ENCODE measurements at places on chromosomes 4 and X.
A peak's percentile ranks its signal among the peaks of the same experiment; 100 is the strongest.

DNA sequence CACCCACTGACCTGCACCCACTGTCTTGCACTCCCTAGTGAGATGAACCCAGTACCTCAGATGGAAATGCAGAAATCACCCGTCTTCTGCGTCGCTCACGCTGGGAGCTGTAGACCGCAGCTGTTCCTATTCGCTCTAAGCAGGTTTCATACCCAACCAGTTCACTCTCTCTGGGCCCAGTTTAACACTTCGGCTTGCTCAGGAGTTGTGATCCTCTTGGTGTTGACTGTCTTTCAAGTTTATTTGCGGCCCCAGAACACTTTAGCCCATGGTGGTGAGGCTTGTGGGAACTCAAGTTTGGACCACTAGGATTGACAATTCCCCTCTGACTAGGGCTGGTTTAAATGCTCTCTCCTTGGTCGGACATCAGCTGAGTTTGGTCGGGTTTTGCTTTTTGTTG, 147.0 kb downstream of the DACH2 start:
- DNase-seq = no peak

GRCh38 chrX:65045001-65045400, 68.8 kb upstream of the ZC4H2 start:
- DNase-seq = no peak

- DNase-seq = no peak
These were observed 56.7 kb upstream of the ADGRL3 start for GRCh38 chr4:61143461-61143860.

DNA sequence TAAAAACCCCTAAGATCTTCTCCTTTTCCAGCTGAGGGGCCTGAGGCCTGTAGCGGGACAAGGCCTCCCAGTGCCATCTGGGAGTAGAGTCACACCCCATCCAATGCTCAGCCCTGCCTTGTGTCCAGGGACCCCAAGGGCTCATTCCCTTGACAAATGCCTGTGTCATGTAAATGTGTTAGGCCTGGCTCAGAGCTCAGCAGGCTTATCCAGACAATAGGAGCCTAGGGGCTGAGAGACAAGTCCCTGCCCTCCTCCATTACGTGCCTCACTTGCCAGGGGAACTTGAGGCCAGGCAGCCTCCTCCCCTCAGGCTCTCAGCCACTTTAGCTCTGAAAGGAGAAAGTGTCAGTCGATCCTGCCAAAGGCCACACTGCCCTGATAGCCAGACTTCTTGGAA, 166.8 kb upstream of the MAMLD1 start:
- no peak for DNase-seq

DNA sequence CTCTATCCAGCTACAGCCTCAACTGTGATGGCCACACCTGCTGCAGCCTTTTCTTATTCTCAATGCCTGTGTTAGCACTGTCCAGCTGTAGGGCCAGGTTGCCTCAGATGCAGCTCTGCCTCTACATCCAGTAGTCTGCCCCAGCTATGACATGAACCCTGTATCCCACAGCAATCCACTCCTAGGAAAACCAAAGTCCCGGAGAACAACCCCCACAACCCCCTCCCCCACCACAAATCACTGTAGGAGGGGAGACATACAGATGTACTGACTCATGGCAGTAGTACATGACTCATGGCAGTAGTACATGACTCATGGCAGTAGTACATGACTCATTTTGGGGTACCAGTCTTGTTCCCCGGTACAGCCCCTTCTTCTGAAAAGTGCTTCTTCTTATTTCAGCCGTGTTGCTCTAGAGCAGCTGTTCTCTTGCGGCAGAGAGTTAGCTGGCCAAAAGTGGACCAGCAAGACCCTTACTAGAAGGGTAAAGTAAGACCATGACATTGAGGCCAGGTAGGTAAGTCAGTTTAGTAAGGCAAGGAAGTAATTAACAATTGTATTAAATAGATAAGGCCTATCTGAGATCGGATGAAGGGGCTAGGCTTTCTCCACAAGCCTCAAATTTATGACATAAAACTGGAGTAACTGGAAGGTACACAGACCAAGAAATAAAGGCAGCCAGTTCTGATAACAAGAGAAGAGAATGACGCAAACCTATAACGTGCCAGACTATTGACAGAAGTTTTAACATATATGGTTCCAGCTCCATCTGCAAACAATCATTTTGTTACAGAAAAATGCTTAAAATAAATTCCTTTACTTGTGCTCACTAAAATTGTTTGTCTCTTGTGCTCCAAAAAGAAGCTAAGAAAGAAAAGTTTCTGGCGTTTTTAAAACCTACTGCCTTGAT, 221.4 kb downstream of the TACR3 start:
- DNase-seq = peak; percentile 14

- DNase-seq = no peak
These were observed 105.8 kb downstream of the TBX22 start for GRCh38 chrX:80120335-80120734.

GRCh38 chr4:105215609-105216313, 69.1 kb downstream of the TET2 start:
- DNase-seq = no peak

DNA sequence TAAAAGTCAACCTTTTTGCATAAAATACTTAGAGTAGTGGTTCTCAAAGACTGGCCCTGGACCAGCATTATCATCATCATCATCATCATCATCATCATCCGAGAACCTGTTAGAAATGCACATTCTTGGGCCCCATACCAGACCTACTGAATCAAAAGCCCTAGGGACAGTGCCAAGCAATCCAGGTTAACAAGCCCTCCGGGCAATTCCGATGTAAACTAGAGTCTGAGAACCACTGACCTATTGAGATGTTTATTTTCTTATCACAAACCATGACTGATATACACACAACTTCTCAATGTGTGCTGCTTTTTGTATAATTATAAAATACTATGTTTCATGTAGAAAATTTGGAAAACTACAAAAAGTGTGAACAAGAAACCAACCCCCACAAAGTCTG, 133.4 kb upstream of the GATB start:
- DNase-seq = no peak

GRCh38 chrX:103730796-103731493, 20.2 kb downstream of the TMEM31 start:
- no peak for DNase-seq

GRCh38 chr4:55840956-55841355, 12.5 kb upstream of the EXOC1 start:
- DNase-seq = no peak

- no peak for DNase-seq
These were observed 36.2 kb upstream of the IRS4 start for GRCh38 chrX:108772549-108772948.

DNA sequence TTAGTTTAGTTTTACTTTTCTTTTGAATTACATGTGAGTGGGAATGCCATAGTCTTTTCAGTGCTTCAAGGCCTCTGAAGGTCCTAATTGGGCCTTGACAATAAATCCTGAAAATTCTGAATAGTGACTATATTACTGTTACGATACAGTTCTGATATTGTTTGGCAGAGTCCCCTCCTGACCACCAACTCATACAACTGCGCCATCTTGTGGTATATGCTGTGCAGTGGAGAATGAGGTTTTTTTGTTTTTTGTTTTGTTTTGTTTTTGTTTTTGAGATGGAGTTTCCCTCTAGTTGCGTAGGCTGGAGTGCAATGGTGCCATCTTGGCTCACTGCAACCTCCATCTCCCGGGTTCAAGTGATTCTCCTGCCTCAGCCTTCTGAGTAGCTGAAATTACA, 56.6 kb upstream of the CHRDL1 start:
- no peak for DNase-seq

DNA sequence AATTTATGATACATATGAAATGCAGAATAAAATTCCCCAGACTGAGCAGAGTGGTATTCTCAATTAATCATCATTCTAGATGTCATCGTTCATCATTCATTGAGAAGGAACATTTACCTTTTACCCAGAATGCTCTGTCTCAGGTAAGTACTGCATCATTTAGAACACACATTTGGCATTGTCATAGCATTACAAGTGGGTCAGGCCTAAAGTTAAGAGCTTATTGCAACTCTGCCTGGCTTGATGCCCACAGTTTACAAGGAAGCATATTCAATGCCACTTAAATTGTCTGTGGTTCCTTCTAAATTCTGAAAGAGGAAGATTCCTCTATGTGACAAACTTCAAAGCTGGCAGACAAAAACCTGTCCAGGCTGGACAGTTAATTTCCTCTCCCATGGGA, 87.3 kb downstream of the CAMK2D start:
- no peak for DNase-seq

Measured in GM12892 (cell line).